ENCODE measurements at places on chromosomes 12 and 14.

GRCh38 chr14:27715561-27715960 is 1051.0 kb upstream of the FOXG1 start:
- DNase-seq = no peak

- DNase-seq = no peak
Observed at GRCh38 chr12:68831272-68831671, 23.3 kb downstream of the MDM2 start.

- no peak for DNase-seq
Observed at GRCh38 chr14:98950353-98950895, 321.6 kb downstream of the BCL11B start.

DNA sequence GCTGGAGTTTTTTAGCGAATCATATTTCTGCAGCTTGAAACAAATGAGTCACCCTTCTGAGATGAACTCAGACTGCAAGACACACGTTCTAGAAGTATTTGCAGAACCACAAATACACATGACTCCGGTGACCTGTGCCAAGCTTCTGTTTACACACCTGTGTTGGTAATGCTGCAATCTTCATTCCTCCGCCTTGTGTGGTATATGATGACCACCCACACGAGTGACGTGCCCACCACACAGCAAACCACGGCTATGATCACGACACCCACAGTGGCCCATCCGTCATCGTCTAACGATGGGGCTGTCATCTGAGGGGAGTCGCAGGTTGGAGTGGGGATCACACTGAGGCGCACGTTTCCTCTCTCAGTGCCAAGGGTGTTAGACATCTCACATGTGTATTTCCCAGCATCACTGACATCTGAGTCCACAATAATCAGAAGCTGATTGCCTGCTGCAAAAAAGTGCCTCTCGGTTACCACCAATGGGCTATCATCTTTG is 43.0 kb downstream of the LRIG3 start:
- peak; percentile 78 for DNase-seq

- DNase-seq = no peak
Observed at GRCh38 chr12:12784116-12784515, 1.3 kb upstream of the APOLD1 start.

GRCh38 chr14:55139696-55140509 is 10.9 kb downstream of the LGALS3 start:
- DNase-seq = no peak

DNA sequence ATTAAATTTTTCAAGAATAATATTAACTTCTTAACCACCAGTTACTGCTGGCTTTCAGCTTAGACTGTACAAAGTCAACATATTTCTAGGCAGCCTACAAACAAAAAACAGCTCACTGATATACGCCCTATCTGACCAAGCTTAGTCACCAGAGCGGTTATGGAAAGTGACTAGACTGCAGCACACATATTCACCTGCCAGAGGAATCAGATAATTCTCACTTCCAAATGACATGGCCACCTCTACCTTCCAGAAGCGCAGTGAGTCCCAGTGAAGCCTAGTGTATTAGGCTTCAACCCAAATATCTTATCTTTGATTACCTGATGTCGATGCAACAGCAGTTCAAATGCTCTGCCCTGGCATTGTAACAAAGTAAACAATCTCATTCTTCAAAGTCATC is 8.5 kb downstream of the STXBP6 start:
- DNase-seq = no peak

DNA sequence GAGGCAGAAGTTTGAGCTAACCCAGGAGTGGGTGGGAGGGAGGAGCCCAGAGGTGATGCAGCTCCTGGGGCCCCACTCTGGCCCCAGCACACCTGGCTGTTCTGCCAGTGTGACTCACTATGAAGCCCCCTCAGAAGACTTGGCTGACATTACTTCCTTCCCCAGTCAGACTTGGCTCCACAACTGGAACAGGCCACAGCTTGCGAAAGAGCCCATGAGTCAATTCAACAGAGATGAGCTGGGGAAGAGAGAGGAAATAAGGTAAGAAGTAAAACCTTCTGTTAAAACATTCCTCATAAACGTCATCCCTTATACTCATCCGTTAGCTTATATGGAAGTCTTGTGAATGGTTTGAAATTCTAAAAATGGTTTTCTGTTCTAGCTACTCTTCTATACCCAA is 245.9 kb downstream of the ADAMTS20 start:
- DNase-seq = peak; percentile 92
